Calu3 (cell line): ENCODE measurements at places on chromosomes 2 and 18.
A peak's percentile ranks its signal among the peaks of the same experiment; 100 is the strongest.

DNA sequence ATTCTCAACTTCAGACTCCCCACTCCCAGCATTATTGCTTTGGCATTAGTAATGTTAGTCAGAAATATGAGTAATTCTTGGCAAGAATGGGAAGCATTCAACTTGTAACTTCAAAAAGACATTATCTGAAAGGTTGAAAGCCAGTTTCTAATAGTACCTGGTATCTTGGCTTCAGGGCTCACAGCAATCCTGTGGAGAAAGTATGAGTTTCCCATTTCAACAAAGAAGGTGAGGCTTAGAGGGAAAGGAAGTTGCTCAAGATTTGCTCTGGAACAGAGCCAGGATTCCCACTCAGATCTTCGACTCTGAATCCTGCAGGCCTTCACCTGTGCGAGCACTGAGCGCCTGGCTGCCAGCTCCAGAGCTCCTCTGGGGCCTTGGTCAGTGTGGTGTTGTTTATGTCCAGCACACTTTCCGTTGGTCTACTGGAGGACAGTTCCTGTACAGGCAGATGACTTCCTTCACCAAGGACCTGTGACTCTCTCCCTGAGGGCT is 136.1 kb downstream of the MCFD2 start:
- H3K4me3 ChIP-seq, result no peak overlapping the region
- H3K27ac ChIP-seq, result no peak overlapping the region
- DNase-seq, result peak; percentile 41
- H3K4me1 ChIP-seq, result peaks cover 9% of the 10 kb centered on the region
- H3K36me3 ChIP-seq, result no peaks in the 10 kb centered on the region
- H3K27me3 ChIP-seq, result peaks cover 8% of the 10 kb centered on the region

DNA sequence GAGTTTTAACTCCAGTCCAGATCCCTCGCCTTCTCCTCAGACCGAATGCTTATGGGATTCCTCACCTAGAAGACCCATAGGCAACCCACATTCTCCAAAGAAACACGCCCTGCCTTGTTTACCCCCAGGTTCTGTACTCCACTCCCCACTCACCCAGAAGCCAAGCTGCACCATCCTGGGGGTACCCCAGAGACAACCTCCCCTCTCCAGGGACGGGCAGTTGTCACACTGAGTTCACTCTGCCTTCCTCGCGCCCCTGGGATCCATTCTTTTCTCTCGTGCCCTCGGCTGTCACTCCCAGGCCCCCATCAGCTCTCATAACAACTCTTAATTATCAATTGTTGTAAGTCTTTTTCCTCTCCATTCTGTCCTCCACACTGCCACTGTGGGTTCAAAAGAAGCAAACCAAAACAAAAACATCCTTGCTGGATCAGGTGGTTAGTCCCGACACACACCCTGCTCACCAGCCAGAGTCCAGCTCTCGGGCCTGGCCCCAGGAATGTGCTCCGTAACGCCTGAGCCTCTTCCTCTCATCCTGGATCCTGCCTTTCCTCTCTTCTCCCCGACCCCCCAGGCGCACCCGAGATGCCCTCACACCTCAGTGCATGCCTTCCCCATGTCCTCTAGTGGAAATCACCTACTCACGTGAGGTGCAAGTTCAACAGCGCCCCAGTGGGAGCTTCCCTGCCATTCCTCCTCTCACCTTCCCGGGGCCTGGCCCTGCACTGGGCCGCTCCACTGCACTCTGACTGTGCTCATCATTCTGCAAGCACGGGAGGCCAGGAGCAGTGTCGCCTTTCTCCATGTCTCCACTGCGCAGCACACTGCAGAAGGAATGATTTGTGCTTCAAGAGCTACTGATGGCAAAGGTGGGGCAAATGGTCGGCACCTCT is 20.7 kb downstream of the COX7A2L start:
- H3K4me3 ChIP-seq, result no peak overlapping the region
- peaks cover 18% of the 10 kb centered on the region for H3K4me1 ChIP-seq
- H3K36me3 ChIP-seq, result peaks cover 59% of the 10 kb centered on the region
- H3K27me3 ChIP-seq, result no peaks in the 10 kb centered on the region
- no peak for DNase-seq
- H3K27ac ChIP-seq, result peak overlapping the region; percentile 15

GRCh38 chr2:41741951-41742595 is 305.7 kb upstream of the PKDCC start:
- H3K4me3 ChIP-seq, result no peak overlapping the region
- no peak for DNase-seq
- no peaks in the 10 kb centered on the region for H3K36me3 ChIP-seq

- no peak overlapping the region for H3K27ac ChIP-seq
- H3K4me1 ChIP-seq, result no peaks in the 10 kb centered on the region
- no peaks in the 10 kb centered on the region for H3K27me3 ChIP-seq
Measured at GRCh38 chr2:54372361-54372760, 83.8 kb upstream of the SPTBN1 start.

GRCh38 chr2:158116936-158117335 is 15.3 kb downstream of the UPP2 start:
- H3K27me3 ChIP-seq, result no peaks in the 10 kb centered on the region
- H3K4me1 ChIP-seq, result peaks cover 13% of the 10 kb centered on the region
- no peak overlapping the region for H3K4me3 ChIP-seq
- no peaks in the 10 kb centered on the region for H3K36me3 ChIP-seq
- no peak overlapping the region for H3K27ac ChIP-seq

DNA sequence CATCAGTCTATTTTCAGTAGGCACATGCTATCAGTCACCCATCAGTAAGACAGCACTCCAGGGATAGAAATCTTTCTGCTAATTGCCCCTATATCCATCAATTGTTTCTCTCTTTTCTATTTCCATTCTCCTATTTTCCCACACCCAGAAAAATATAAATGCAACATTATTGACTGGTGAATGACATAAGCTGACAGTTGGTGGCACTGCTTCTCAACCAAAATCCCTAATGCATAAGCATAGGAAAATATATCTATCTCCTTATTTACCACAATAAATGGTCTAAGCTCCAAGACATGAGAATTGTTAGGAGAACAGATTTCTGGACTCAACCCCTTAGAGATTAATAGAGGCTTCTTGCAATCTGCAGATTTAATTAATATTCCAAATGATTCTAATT is 64.0 kb upstream of the REG3A start:
- DNase-seq, result no peak
- H3K36me3 ChIP-seq, result no peaks in the 10 kb centered on the region
- H3K27ac ChIP-seq, result no peak overlapping the region
- H3K27me3 ChIP-seq, result no peaks in the 10 kb centered on the region

- H3K4me1 ChIP-seq, result peaks cover 53% of the 10 kb centered on the region
- H3K4me3 ChIP-seq, result no peak overlapping the region
- no peak for DNase-seq
- no peaks in the 10 kb centered on the region for H3K27me3 ChIP-seq
- H3K36me3 ChIP-seq, result peaks cover 7% of the 10 kb centered on the region
Measured at GRCh38 chr18:57891707-57892391, 88.7 kb upstream of the ATP8B1 start.

DNA sequence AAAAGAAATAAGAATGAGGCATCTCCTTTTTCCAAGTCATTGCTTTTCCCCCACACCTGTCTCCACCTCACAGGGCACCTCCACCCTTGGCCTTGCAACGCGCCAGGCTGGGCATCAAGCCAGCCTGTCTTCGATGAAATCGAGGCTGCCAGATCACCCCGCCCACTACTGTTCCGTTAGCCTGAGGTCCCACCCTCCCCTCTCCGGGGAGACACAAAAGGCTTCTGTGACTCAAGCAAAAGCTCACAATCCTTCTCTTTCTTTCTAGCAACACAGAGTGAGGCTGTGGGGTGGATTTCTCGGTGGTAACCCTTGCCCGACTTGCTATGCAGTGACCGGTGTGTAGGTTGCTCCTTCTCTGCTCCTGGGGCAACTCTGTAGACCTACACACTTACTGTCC is 9.9 kb downstream of the TNP1 start:
- peak overlapping the region; percentile 6 for H3K4me3 ChIP-seq
- H3K27ac ChIP-seq, result peak overlapping the region; percentile 18
- H3K27me3 ChIP-seq, result no peaks in the 10 kb centered on the region
- H3K36me3 ChIP-seq, result no peaks in the 10 kb centered on the region
- peaks cover 16% of the 10 kb centered on the region for H3K4me1 ChIP-seq

DNA sequence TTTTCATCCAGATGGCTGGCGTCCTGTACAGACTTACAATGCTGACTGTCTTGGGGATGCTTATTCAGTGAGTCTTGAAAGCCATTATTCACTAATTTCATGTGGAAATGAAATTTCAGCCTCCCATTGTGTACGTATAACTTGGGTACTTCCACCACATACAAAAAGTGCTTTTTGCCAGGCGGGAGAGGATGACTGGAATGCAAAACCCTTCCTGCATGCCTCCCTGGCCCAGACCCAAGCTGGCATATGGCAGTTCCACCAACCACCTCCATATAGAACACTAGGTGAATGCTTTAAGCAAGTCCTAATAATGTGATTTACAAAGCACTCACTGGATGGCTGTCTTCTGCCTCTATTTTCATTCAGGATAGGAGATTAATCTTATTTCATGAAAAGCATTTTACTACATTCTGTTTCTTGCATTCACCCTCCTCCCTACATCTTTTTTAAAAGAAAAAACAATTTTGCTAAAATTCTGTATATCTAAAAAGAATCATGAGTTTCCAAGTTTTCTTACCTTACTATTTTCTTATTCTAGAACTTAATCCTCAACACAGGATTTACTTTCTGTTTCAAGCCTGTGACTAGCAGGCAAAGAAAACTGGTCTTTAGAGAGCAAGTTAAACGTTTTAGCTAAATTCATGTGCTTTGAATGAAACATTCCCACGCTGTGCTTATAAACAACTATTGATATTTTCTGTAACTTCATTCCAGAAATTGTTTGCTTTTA is 327.6 kb downstream of the NCKAP5 start:
- H3K4me1 ChIP-seq, result no peaks in the 10 kb centered on the region
- no peak overlapping the region for H3K27ac ChIP-seq
- no peaks in the 10 kb centered on the region for H3K27me3 ChIP-seq
- no peak for DNase-seq

DNA sequence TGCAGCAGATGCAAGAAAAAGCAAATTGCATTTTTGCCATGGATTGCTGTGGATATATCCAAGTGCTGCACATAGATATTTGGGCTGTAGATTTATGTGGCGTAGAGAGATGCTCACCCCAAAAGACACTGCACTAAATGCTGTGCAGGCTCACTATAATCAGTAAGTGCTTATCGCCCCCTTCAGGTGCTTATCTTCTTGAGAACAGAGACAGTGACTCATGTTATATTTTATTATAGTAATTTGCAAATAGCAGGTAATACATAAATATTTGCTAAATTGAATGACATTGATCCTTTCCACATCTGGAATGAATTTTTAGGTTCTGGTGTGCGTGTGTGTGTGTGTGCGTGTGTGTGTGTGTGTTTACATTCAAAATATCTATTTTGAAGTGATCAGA is 36.8 kb upstream of the PLEKHM3 start:
- no peaks in the 10 kb centered on the region for H3K36me3 ChIP-seq
- DNase-seq, result peak; percentile 36
- no peak overlapping the region for H3K27ac ChIP-seq
- H3K4me3 ChIP-seq, result no peak overlapping the region
- H3K27me3 ChIP-seq, result peaks cover 18% of the 10 kb centered on the region
- peaks cover 8% of the 10 kb centered on the region for H3K4me1 ChIP-seq

DNA sequence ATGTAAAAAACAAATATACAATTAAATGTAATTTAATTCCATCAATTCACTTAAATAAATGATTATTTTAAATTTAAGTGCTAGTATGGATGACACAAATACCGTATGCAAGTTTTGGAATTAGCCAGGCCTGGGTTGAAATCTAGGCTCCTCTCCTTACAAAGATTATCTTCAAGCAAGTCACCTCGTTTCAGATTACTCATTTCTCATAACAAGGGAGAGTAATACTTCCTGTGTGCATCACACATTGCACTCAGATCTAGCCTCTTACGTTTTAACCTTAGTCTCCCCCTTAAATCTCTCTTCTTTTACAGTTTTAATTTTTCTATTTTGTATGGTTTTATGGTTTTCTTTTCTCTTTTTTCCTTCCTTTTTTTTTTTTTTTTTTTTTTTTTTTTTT is 1475.9 kb upstream of the NXPH2 start:
- H3K27me3 ChIP-seq, result no peaks in the 10 kb centered on the region
- no peak for DNase-seq
- no peak overlapping the region for H3K27ac ChIP-seq
- H3K36me3 ChIP-seq, result no peaks in the 10 kb centered on the region
- no peak overlapping the region for H3K4me3 ChIP-seq

GRCh38 chr18:79248495-79249060 is 147.2 kb upstream of the NFATC1 start:
- no peaks in the 10 kb centered on the region for H3K36me3 ChIP-seq
- H3K4me3 ChIP-seq, result no peak overlapping the region
- no peak for DNase-seq
- H3K27ac ChIP-seq, result no peak overlapping the region

GRCh38 chr2:209578394-209579001 is 154.7 kb downstream of the MAP2 start:
- DNase-seq, result no peak
- H3K36me3 ChIP-seq, result no peaks in the 10 kb centered on the region
- H3K4me3 ChIP-seq, result no peak overlapping the region
- no peaks in the 10 kb centered on the region for H3K27me3 ChIP-seq

- no peak overlapping the region for H3K27ac ChIP-seq
- H3K36me3 ChIP-seq, result no peaks in the 10 kb centered on the region
- no peaks in the 10 kb centered on the region for H3K4me1 ChIP-seq
- peaks cover 11% of the 10 kb centered on the region for H3K27me3 ChIP-seq
- no peak for DNase-seq
Measured at GRCh38 chr18:55287149-55287806, 300.7 kb downstream of the TCF4 start.

DNA sequence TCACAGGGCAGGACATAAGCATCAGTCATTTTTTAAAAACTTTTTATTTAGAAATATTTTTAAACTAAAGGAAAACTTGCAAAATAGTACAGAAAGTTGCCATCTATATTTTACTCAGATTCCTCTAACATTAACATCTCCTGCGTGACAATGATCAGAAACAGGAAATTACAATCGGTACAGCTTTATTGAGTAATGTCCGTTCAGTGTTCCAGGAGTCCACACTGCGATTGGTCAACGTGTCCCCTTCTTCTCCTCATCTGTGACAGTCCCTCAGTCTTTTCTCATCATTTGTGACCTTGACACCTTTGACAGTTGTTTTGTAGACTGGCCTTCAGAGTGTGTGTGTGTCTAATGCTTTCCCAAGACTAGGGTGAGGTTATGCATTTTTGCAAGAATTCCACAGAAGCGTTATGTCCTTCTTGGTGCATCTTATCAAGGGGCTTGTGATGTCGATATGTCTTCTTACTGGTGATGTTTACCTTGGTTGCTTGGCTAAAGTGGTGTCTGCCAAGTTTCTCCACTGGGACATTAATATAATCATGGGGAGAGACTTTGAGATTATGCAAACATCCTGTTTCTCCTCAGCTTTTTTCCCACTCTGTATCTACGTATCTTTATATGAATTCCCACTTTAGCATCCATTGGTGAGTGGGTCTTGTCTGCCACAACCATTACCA is 21.4 kb upstream of the TMEM177 start:
- no peaks in the 10 kb centered on the region for H3K4me1 ChIP-seq
- no peak overlapping the region for H3K27ac ChIP-seq
- H3K4me3 ChIP-seq, result no peak overlapping the region
- H3K27me3 ChIP-seq, result peaks cover 15% of the 10 kb centered on the region
- DNase-seq, result no peak

- H3K4me3 ChIP-seq, result no peak overlapping the region
- H3K27me3 ChIP-seq, result no peaks in the 10 kb centered on the region
- no peak for DNase-seq
Measured at GRCh38 chr2:212592695-212593094, 54.1 kb upstream of the ERBB4 start.

GRCh38 chr2:138267902-138268254 is 233.7 kb upstream of the SPOPL start:
- peak overlapping the region; percentile 89 for H3K27ac ChIP-seq
- H3K4me1 ChIP-seq, result peaks cover 29% of the 10 kb centered on the region
- no peaks in the 10 kb centered on the region for H3K36me3 ChIP-seq
- no peak for DNase-seq
